ENCODE measurements at places on chromosomes 16 and 17.

- no peak for DNase-seq
Measured at GRCh38 chr17:16325964-16326363, 27.3 kb downstream of the CENPV start.

DNA sequence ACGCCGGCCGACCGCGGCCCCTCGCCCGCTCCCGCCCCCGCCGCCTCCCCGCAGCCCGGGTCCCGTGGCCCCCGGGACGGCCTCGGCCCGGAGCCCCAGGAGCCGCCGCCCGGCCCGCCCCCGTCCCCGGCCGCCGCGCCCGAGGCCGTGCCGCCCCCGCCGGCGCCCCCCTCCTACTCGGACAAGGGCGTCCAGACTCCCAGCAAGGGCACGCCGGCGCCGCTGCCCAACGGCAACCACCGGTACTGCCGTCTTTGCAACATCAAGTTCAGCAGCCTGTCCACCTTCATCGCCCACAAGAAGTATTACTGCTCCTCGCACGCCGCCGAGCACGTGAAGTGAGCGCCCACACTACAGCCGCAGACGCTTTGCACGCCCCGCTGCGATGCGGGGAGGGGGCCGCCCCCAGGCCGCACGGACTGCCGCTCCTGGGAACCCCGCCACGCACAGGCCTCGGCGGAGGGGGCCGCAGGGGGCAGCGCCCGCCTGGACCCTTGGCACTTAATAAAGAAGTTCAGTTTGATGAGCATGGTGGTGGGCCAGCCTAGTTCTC lies 35.5 kb upstream of the ZC3H18 start:
- DNase-seq: peak; percentile 44

DNA sequence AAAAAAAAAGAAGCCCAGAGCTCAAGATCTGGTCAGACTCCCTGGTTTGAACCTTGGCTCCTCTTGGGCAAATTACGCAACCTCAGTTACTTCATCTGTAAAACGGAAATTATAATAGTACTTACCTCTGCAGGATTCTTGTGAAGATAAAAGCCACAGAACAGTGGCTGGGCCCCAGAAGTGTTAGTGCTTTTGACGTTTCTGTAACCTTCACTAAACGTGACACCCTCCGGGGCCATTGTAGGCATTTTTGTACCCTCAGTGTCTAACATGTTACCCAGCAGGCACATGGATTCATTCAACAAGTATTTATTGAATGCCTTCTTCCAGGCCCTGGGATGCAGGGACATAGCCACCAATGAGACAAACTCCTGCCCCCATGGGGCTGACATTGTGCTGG lies 58.0 kb downstream of the PITPNC1 start:
- DNase-seq: peak; percentile 65

- DNase-seq: no peak
Measured at GRCh38 chr16:30837904-30838303, 50.9 kb upstream of the ZNF629 start.

- DNase-seq: peak; percentile 56
Measured at GRCh38 chr16:66476328-66477027, 49.4 kb downstream of the BEAN1 start.

GRCh38 chr16:2883458-2883908 lies 468 bp downstream of the FLYWCH2 start:
- DNase-seq: peak; percentile 24

- no peak for DNase-seq
Measured at GRCh38 chr17:49708515-49709183, 885 bp upstream of the SLC35B1 start.

DNA sequence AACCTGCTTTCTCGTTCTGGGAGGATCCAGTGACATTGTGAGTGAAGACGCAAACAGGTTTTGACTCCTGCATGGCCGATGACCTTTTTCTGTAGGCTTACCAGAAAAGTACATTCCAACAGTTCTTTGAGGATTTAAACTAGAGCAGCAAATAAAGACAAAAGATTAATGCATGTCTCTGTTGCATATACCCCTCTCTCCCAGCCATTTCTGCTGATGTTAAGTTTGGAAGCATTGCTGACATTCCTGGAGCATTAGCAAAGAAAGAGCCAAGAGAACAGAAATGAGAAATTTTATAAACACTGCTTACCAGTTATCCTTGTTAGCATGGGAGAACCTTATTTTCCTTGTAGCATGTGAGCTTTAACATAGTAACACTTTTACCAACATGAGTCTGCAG lies 49.3 kb downstream of the SIAH1 start:
- DNase-seq: no peak

All from activated T-cell treated with anti-CD3 and anti-CD28 coated beads, Interleukin-2, amount 50 U/mL, for 72 hours (primary cell).